ENCODE measurements at places on chromosomes 6 and 20.

DNA sequence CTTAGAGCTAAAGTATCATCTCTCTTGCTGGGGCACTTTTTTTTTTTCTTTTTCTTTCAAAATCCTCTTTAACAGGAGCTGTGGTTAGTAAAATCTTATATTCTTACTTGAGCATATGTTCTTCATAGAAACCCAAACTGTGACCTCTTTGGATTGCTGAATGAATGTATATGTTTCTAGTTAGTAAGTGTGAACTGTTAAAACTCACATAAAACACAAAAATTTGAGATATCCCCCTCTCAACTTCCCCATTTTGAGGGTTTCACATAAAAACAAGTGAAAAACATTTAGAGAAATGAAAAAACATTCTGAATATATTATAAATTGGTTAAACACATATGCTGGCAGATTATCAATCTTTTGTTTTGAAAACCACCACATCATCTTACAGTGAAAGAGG is 78.1 kb downstream of the INSM1 start:
- DNase-seq = no peak

DNA sequence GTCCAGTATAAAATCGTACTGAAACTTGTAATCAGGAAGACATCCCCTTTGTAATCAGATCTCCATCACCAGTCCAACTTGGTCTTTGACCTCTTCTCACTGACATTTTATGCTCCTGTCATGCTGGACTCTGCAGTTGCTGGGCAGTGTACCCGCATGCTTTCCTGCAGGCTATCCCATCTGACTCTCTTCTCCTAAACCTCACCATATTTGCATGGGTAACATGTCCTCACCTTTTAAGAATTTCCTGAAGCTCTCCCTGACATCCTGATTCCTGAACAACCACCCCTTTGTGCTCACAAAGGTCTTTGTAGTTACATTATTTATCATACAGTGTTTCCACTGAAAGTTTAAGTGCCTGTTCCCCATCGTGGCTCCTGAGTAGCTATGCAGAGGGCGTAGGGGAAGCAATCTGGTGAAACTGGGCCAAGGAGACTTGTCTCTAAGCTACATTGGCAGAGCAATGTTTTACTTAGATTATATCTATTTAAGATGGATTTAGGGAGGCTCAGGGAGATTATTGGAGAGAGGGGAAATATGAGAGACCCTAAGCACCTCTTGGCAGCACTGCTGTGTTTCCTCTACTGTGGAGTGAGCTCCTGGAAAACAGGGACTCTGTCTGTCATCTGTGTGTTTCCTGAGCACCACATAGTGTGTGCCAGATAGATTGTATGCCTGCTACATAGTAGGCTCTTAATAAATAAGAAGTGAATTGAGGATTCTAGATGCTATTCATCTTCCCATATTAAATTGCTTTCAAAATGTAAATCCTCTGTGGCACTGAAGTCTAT is 124.0 kb downstream of the LAMA2 start:
- peak; percentile 38 for DNase-seq

- DNase-seq = no peak
These were observed 83.5 kb upstream of the SLC22A23 start for GRCh38 chr6:3540253-3540820.

DNA sequence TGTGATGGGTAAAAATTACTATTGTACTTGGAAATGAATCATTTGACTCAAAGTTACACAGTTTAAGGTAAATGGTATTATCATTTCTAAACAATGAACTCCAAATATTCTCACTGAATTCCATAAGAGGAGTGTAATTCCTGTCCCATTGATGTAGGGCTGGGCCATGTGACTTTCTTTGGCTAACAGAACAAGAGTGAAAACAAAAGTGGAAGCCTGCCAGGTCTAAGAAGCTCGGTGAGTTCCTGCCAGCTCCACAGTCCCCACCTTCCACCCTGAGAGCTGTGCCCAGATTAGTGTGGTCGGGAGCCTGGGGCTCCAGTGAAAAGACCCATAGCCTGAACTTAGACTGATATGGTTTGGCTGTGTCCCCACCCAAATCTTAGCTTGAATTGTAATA is 24.6 kb downstream of the TBXT start:
- DNase-seq = no peak

DNA sequence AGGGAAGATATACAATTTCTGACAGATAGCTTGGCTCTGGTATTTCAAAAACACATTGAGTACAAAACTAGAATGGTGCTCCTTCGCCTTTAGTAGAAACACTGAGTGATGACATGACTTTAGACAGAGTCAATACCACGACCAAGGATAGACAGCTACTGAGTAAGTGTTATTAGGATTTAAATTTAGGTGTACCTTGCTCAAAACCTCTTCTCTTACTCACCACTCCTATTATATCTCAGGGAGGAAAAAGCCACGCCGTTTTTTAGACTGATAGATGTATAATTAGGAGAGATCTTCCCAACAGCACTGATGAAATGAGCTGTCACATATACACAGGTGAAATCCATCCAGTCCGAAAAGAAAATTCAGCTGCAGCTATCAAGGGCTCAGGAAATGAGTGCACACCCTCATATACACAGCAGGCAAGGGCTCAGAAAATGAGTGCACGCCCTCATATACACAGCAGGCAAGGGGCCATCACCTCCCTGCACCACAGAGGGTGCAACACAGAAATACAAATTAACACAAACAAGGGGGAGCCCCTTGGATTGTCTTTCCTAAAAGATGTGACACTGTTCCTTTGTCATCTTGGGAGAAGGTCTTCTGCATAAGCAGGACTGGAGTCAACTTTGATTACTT is 53.7 kb downstream of the LYRM4 start:
- peak; percentile 24 for DNase-seq

GRCh38 chr6:16688984-16689636 is 72.2 kb downstream of the ATXN1 start:
- no peak for DNase-seq

DNA sequence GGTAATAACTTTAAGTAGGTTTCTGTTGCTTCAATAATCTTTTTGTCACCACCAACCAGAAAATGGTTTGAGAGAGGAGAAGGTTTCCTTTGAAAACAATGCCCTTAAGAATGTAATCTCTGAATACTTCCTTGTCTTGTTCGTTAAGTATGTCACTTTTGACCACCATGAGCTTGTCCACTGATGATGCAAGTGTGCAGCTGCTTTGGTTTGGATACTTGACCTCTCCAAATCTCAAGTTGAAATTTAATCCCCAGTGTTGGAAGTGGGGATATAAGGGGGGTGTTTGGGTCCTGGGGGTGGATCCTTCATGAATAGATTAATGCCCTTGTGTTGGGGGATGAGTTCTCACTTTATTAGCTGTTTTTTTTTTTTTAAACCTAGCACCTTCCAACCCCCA is 985.4 kb downstream of the EPHA7 start:
- DNase-seq = no peak

Data from eye (tissue), 1 donor.